GF-D8 (cell line): ENCODE measurements at places on chromosomes 4 and X.

GRCh38 chr4:157992948-157993839 lies 179.6 kb downstream of the GASK1B start:
- DNase-seq, result no peak

DNA sequence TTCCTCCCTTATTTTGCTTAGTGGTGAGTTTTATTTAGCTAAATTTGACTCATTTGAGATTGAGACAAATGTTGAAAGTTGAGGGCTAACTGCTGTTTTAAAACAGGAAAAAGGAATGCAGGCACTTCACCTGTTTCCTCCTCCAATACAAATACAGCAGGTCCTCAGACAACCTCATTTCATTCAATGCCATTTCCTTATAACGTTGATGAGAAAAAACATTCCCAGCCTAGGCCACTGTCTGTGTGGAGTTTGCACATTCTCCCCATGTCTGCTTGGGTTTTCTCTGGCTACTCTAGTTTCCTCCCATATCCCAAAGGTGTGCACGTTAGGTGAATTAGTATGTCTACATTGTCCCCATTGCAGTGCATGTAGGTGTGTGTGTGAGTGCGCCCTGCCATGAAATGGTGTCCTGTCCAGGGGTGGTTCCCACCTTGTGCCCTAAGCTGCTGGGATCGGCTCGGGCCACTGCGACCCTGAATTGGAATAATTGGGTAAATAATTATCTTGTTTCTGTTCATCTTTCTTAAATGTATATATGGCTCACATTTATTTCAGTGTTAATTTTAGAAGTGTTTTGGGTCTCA lies 21.9 kb downstream of the SMAD1 start:
- DNase-seq, result no peak

DNA sequence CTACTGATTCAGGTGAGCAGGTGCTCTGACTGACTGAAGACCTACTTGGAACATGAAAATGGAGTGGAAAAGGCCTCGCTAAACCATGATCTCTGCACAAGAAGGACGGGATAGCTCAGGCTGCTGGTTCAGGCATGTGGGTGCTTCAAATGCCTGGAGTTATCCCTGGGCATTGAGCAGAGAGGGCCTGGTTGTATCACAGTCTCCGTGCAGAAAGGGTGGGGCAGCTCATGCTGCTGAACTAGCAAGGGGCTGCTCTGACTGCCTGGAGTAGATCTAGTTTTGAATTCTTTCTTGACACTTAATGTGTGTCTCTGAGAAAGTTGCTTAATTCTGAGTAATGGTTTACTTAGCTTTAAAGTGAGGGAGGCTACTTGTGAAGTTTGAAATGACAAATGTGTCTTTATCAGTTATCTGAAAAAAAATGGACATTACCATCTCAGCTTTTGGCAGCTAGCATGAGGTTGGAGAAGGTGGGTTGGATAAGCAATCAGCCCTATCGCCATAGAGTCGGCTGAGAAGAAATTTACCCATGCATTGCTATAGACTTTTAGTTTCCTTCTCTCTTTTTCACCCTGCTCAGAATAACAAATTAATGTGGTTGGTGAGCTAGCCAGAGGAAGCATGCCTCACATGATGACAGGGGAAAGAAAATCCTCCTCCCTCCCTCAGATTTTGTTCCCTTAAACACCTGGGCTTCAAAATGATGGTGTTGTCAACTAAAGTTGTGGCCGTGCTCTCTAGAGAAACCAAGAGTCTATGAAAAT lies 832.4 kb downstream of the STIM2 start:
- no peak for DNase-seq

- no peak for DNase-seq
Measured at GRCh38 chr4:6781561-6781960, 966 bp upstream of the KIAA0232 start.

DNA sequence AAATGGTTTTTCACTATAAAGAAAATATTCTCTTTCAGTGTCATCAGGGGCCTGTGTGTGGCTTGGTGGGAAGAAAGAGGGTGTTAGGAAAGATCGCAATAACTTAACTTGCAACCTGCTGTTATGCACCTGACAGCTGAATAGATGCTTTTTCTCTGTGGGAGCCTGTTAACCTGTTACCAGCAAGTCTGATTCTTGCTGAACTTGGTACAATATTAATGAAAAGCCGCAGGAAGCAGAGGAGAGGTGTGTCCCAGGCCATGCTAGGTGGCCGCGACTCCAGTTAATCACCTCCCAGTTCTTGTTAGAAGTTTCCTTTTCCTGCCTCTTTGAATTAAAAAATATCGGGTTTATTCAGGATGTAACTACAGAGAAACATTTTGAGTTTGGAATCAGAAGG lies 494.8 kb upstream of the AGA start:
- DNase-seq, result no peak

DNA sequence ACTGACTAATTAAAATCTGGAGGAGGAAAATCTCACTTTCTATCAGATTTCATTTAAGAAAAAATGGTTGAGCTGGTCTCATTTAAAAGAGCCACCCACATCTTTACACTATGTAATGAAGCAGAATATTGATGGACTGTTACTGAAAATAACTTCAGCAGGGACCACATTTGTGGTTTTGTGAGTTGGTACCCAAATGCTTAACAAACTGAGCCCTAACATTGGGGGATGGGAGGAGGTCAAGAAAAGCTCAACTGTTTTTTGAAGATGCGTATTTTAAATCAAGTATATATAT lies 30.1 kb downstream of the HOPX start:
- DNase-seq, result no peak

DNA sequence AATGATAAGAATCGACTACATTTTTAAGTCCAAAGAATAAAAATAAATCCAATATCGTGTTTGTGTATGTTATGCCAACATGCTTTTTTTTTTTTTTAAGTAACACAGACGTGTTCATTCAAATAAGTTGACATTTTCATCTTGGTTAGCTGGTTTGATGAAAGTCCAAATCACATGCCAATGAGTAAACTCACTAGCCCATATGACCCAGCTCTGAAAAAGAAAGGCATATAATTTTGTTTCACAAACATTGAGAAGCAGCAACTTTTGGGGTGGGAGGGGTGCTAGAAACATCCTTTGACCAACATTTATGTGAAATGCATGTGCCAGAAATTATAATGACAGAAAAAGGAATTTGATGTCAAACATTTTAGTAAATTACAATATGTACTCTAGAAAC lies 61.6 kb upstream of the SPP1 start:
- DNase-seq, result no peak
